ENCODE measurements at places on chromosomes 16 and 17.

- DNase-seq = no peak
Observed at GRCh38 chr16:79201436-79201835, 399.1 kb downstream of the MAF start.

DNA sequence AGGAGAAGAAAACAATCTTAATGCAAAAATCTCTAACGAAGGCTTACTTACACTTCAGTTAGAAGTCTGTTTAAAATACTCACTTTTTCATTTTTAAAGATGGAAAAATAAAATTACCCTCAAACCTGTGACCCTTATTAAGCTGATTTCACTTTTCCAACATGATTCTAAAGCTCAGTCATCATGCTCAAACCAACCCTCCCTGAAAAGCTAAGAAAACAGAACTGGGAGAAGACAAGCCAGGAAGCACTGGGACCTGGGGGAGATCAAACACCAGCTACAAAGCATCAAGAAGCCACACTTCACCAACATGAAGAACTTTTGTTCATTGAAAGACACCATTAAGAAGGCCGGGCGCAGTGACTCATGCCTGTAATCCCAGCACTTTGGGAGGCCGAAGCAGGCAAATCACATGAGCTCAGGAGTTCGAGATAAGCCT lies 88.8 kb downstream of the LITAF start:
- no peak for DNase-seq

DNA sequence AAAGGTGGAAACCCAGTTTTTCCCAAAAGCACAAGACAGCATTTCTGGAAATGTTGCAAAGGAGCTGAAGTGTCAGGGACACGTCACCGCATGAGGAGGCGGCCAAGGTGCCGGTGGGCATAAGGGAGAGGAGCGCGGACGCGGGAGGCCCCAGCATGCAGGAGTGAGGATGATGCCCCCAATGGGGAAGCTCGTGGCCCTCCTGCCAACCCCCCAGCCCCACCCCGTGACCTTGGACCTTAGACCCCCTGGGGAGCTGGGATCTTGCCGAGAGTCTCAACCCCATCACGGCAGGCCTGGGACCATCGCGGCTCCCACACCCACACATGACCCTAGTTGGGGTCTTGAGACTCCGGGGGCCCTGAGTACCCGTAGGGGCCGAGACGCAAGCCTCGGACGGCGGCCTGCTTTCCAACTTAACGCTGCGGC lies 119.4 kb upstream of the METRNL start:
- no peak for DNase-seq

DNA sequence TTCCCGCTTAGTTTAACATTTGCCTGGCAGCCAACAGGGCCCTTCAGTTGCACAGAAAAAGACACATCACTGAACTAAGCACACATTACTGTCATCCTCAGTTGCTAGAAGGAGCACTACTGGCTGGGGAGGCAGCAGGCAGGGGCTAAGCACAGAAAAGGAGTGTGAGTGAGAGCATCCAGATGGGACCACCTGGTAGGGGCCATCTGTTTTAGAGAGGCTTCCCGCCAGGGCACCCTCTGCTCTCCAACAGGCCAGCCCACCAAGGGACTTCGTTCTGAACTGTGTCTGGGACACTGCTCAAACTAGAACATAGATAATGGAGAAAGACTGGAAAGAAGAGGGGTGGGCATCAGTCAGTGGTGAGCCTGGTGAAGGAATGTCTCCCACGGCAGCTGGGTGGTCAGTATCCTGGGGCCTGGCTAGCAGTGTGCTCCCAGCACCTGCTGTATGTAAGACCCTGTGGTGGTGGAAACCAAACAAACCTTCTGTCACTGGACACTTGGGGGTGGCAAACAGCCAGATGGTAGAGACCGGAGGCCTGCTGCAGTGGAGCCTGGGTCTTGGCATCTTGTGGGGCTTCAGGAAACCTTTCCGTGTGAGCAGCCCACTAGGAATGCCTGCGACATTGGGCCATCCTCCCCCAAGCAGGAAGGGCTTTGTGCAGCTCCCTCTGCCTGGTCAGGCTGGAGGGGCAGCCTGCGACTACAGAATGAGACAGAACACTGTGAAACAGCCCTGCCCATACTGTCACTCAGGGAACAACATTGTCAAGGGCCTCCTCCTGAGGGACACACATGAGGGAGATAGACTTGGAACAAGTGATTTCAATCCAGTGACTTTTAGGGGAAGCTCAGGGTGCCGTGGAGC lies 12.8 kb upstream of the RANGRF start:
- no peak for DNase-seq

- DNase-seq = no peak
Observed at GRCh38 chr17:79559111-79559887, 51.6 kb downstream of the RBFOX3 start.

GRCh38 chr17:45814622-45815606 lies 29.8 kb upstream of the SPPL2C start:
- DNase-seq = no peak

DNA sequence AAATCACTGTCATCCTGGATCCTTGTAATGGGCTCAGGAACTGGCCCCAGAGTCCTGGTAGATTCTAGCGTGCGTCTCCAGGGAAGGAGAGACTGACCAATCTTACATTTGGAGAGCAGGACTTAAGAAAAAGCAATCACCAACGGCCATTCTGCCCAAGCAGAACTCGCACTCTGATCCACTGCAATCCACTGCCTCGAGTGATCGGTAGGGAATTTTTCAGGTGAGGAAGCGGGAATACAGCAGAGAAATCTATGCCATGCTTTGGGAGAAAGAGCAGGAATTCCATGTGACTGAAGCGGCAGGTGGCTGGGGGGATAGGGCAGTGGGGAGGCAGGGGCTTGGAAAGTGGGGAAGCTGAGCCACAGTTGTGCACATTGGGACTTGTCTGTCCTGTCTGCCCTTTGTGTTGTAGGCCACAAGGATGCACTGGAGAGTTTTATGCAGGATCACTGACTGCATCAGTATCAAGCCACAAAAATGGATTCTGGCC lies 143.9 kb upstream of the HS3ST2 start:
- no peak for DNase-seq

DNA sequence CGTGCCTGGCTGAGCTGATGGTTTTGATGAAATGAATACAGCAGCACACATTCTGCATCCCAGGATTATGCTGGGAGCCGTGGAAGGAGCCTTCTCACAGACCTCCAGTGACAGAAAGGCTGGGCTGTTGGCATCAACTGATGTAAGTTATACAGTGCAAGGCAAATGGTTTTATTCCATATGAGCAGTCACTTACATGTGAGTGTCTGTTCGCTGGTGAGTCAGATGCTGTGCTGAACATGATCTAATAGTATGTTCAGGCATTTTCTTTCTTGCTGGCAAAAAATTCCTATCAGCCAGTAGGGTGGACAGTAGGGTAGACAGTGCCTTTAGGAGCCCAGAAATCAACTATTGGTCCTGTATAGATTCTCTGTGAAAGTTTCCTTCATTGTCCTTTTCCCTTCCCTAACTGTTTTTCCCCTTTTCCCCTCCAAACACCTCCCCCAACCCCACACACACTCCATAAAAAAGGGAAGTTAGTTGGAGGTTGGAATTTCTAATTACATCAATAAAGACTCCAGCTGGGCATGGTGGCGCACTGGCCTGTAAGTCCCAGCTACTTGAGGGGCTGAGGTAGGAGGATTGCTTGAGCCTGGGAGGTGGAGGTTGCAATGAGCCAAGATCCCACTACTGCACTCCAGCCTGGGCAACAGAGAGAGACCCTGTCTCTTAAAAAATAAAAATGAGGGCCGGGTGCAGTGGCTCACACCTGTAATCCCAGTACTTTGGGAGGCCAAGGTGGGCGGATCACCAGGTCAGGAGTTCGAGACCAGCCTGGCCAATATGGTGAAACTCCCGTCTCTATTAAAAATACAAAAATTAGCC lies 36.2 kb downstream of the LDHD start:
- no peak for DNase-seq

DNA sequence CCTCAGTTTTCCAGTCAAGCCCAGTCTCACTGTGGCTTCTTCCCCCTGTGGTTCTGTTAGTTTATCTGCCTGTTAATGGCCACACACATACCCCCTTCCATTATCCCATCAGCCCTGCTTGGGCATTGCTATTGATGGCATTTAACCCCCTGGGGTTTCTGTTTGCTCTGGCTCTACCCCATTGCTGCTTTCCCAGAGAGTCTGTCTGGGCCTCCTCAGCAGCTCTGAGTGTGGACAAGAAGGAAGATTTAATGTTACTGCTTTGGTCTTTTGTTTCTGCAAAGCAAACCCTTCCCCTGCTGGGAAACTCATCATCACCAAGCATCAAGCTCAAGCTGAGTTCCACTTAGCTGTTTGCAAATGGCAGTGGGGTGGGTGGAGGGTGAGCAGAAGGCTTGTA lies 162.7 kb downstream of the CCT6B start:
- DNase-seq = no peak

- DNase-seq = no peak
Observed at GRCh38 chr17:27824176-27824715, 23.9 kb upstream of the NOS2 start.

DNA sequence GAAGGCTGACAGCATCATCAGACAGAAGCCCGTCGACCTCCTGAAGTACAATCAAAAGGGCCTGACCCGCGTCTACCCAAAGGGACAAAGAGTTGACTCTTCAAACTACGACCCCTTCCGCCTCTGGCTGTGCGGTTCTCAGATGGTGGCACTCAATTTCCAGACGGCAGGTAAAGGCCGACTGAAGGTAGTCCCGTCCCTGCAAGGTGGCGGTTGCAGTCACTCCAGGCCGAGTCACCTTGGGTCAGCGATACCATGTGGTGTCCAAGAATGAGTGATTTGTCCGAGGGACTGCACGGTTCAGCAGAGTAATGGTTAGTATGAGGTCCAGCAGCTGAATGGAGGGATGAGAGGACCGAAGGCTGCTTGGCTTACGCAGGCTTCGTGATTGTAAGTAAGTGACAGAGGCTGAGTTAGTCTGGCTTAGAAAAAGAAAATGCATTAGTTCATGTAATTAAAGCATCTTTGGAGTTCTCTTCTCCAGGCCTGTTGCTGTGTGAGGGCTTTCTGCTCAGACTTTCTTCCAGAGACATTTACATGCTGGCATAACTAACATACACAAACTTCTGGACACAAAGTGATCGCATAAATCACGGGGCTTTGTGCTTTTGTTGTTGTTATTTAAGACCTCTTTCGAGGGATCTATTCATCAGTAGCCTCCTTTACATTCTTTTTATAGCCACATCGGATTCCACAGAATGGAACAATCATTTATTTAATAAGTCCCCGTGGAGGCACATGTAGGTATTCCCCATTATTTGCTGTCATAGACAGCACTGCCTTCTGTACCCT lies 74.9 kb downstream of the SDR42E1 start:
- DNase-seq = no peak

GRCh38 chr16:67268136-67268579 lies 11.2 kb upstream of the PLEKHG4 start:
- DNase-seq = no peak

DNA sequence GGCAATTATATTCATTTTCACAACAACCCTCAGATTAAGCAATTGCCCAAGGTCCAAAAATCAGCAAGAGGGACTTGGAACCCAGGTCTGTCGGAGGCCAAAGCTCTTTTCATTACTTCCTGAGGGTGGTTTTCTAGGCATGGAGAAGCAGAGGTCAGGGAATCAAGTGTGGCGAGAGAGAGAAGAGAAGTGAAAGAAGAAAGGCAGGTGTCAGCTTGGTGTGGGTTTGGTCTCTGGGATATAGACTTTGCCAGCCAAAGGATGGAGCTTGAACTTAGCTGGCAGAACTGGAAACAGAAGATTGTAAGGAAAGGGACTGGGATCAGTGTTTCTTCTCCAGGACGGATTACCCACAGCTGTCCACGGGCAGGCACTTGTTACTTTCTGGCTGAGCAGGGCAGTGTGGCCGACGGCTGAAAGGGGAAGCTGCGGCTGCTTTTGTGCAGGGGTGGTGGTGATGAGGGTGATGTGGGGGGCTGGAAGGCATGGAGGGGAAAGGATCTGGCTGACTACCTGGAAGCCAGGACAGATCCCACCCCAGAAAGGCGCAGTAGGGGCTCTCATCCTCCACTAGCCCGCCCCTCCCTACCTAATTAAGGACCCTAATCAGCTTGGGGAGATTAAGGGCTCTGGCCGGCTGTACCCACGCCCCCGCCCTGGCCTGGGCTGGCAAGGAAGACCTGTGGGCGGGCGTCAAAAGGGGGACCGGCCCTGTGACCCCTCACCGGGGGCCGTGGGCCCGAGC lies at the start of gene GUCY2D:
Gene GUCY2D, plus strand, starts transcription at position 640 of the 745 bp plus-strand sequence. CDS start 433 bp downstream, outside the sequence.
- DNase-seq = no peak

DNA sequence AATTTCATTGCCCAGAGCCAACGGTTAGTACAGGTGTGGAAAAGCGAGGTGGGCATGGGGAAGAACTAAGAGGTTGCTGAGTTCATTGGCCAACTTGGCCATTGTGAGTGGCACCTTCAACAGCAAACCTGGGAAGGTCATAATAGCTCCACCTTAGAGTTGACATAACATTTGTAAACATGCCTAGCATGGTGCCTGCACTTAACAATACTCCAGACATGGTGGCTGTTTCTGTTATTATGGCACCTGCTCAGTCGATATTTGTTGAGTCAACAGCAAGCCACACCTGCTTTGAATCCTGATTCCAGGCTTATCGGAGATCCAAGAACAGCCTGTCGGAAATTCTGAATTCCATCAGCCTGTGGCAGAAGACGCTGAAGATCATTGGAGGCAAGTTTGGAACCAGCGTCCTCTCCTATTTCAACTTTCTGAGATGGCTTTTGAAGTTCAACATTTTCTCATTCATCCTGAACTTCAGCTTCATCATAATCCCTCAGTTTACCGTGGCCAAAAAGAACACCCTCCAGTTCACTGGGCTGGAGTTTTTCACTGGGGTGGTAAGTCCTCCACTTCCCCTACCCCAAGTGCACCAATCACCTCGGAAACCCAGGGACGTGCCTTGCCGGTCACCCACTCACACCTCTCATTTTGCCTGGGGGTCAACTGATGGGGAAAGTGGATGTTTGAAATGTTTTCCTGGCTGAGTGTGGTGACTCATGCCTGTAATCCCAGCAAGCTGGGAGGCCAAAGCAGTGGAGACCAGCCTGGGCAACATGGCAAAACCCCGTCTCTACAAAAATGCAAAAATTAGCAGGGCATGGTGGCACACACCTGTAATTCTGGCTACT lies 46.0 kb downstream of the TMC5 start:
- no peak for DNase-seq

- no peak for DNase-seq
Observed at GRCh38 chr16:65315081-65315780, 193.4 kb upstream of the CDH11 start.

DNA sequence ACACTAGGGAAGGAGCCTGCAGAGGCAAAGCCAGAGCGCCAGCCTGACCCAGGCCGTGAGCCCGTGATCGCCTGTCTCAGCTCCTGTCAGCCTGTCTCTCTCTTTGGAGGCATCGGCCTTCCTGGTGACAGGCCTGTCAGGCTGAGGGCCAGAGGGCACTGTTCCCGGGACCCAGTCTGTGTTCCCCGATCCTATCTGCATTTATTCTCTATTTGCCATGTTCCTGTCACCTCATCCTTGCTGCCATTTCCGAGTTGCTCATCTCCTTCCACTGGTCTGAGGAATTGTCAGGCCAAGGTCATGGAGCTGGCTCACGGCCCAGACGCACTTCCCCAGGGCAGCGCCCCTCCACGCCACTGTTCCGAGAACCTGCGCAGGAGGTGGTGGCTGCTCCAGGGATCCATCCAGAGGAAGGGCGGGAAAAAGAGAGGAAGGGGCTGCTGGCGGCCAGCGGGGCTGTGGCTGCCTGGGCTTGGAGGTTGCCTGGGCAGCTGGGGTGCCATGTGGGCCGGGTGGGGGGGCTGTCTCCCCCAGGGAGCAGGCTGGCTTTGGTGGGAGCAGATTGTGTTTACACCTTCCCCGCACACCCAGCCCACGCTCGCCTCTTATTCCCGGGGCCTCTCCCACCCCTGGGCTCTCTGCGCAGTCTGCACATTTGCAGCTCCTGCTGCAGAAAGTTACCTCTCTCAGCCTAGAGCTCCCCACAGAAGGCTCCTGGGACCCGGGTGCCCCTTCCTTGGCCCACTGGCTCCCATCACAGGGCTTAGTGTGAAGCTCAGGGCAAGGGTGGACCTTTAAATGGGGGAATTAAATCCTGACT lies 4.9 kb downstream of the PRCD start:
- no peak for DNase-seq
